ENCODE measurements at places on chromosomes 4 and X. TPM values are rescaled to one million over a fixed set of nuclear protein-coding genes. Genes with fewer than 3 reads are reported as not detected.
A peak's percentile ranks its signal among the peaks of the same experiment; 100 is the strongest.

The GLRA2 gene
- not detected for polyA plus RNA-seq

The P2RY8 gene
- polyA plus RNA-seq, result not detected

The TMEM47 gene
- polyA plus RNA-seq, result 16.2 TPM

The ARHGAP6 gene
- 0.83 TPM for polyA plus RNA-seq

The TMSB15C gene
- polyA plus RNA-seq, result 3.1 TPM

The AKAP4 gene
- polyA plus RNA-seq, result not detected

The MECP2 gene
- 7.7 TPM for polyA plus RNA-seq

The TFDP3 gene
- polyA plus RNA-seq, result not detected

The GC gene
- polyA plus RNA-seq, result not detected

The VSIG1 gene
- polyA plus RNA-seq, result 3.5 TPM

The AFP gene
- not detected for polyA plus RNA-seq

The FAAH2 gene
- 0.21 TPM for polyA plus RNA-seq

The ARR3 gene
- not detected for polyA plus RNA-seq

The MAGEA4 gene
- polyA plus RNA-seq, result not detected

The TMSB15B gene
- 14.5 TPM for polyA plus RNA-seq

The BANK1 gene
- polyA plus RNA-seq, result 0.32 TPM

DNA sequence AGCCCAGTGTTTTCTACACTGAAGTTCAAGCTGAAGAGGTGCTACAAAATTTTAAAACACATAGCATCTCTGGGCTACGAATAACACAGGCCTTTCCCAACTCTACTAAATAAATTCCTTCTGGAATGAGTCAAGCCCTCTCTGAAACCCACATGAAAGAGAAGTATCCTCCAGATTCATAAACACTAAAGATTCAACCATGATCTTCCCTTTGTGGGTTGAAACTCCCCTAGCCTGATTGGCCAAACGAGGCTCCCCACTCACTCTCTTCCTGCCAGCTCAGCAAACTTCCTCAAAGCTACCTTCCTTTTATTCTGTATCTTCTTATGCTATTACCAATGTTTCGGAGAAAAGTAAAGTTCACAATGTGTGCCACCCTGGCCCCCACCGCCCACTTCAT lies 95.4 kb downstream of the NKX6-1 start:
- DNase-seq, result no peak

GRCh38 chr4:41406113-41406516 lies 131.8 kb upstream of the LIMCH1 start:
- no peak for DNase-seq

- DNase-seq, result no peak
Measured at GRCh38 chr4:187000281-187000680, 276.6 kb upstream of the FAT1 start.

GRCh38 chr4:1640190-1640589 lies 43.9 kb downstream of the FAM53A start:
- no peak for DNase-seq

DNA sequence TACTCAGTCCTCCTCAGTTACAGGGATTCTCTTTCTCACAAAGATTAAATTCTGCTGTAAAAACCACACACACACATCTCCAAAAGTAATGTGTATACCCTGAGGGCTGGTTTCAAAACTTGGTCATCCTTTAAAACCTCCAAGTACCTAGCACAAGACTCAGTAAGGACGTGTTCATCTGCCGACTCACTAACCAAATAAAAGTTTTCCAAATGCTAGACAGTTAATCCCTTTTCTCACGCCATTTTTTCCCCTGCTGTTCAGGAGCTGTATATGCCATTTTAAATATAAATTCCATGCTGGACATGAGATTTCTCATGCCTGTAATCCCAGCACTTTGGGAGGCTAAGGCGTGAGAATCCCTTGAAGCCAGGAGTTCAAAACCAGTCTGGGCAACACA lies 3.9 kb upstream of the SAT1 start:
- DNase-seq, result peak; percentile 4

GRCh38 chr4:76607266-76607799 lies 172.3 kb downstream of the SHROOM3 start:
- no peak for DNase-seq

DNA sequence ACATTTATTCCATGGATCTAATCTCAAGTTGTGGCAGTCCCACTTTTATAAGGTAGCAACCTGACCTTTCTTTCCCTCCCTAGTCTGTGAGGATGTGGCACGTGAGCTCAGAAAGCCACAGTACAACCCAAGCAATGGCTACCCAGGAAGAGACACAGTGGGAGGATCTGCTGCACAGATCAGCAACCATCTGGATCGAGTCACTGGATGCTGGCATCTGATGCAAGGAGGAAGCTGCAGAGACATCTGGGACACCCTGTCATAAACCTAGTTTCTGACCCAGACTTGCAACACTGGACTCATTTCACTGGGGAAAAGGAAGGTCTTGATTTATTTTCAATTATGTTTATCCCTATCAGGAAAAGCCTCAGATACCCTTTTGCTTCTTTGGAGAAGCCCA lies 327.1 kb downstream of the PAPSS1 start:
- DNase-seq, result no peak

DNA sequence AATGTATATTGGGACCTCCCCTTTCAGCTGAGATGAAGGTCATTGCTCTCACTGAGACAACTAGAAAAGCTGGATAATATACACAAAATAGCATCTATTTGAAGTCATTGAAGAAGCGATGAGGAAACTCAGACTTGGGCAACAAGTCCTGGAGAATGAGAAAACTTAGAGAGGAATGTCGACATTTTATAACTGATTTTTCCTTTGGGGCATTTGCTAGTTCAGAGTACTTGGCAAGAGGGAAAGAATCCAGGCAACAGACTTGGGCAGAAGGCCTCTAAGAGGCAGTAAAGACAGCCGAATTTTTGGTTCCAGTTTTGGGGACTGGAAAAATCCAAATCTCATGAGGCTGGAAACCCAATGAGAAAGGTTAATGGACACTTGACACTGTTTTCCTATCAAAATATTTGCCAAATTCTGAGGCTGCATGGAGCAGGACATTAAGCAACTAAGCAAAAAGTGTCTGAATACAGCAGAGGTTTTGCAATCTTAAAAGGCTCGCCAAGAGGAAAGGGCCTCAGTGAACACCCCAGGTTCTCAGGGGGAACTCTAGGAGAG lies 21.0 kb upstream of the ANXA5 start:
- DNase-seq, result no peak

DNA sequence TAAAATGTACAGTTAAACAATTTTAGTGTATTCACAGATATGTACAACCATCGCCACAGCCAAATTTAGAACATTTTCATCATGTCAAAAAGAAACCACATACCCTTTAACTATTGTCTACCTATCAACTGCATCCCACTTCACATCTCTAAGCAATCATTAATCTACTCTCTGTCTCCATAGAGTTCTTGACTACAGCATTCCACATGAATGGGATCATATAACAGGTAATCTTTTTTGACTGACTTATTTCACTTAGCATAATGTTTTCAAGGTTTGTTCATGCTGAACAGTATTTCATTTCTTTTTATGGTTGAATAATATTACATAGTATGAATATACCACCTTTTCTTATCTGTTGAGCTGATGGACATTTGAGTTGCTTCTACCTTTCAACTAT lies 281.4 kb upstream of the EDA2R start:
- no peak for DNase-seq

GRCh38 chrX:69876221-69876620 lies 173.5 kb downstream of the AWAT2 start:
- DNase-seq, result no peak

DNA sequence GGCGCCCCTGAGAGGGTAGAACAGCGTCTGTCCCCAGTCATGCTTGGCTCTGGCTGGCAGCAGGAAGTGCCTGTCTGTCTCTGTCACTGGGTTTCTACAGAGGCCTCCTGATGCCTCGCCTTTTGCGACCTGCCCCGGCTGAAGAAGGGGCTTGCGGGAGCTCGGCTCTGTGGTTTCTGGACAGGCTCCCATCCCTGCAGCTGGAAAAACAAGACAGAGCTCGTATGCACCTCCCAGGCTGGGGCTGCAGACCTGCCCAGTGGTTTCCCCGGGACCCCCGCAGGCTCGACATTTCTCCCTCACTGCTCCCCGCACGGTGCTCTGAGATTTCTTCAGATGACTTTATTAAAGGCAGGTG lies 57.0 kb upstream of the SORCS2 start:
- DNase-seq, result peak; percentile 6

DNA sequence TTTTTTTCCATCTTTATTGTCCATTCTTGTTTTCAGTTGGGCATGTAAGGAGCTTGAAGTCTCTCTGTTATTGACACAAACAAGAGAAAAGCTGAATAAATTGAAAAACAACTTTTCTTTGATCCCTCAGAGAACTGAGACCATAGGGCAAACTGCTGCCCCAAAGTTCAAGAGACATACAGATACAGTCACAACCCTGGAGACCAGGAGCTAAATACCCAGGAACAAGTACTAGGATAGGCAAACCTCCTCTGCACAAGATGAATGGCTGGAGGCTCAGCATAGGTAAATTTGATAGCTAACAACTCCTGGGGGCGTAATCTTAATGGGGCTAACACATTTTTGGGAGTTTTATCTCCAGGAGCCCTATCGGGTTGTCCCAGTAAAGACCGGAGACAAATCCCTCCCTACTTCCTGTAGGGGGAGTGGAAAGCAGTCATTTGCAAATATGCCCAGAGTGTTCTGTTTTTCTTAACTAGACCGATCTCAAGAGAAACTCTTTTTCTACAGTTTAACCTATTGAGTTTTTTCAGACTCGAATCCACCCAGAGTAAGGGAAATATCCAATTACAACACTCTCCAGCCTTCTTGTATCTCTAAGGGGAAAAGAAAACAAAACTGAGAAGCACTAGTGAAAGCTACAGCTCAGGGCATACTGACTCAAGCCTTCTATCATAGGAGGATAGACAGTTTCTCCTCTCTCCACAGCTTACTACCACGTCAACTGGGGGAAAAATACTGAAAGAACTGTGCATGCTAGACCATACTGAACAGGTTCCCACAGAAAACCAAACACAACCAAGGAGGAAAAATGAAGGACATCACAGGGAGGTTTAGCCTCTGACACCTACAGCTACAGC lies 23.1 kb downstream of the MAGEA8 start:
- peak; percentile 1 for DNase-seq

DNA sequence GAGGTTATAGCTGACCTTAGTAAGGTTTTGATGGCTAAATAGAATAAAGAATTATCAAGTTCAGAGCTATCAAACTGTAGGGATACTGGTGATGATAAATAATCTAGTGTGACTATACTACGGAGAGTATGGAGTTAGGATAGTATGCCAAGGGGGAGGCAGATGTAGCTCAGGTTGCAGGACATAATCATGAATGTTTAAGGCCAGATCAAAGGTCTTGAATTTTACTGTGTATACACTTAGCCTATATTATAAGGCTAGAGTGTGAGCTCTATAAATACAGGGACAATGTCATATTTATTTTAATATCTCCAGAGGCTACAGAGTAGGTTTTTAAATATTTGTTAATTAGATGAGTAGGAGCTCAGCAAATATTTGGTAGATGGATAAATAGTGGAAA lies 131.1 kb upstream of the STIM2 start:
- no peak for DNase-seq

- DNase-seq, result no peak
Measured at GRCh38 chrX:156008915-156009314, 11.4 kb downstream of the IL9R start.

GRCh38 chrX:103828529-103828928 lies 3.5 kb downstream of the RAB9B start:
- no peak for DNase-seq

GRCh38 chr4:105067946-105068345 lies 78.7 kb upstream of the TET2 start:
- DNase-seq, result no peak

- peak; percentile 29 for DNase-seq
Measured at GRCh38 chrX:104195489-104196084, 29.3 kb downstream of the FAM199X start.

DNA sequence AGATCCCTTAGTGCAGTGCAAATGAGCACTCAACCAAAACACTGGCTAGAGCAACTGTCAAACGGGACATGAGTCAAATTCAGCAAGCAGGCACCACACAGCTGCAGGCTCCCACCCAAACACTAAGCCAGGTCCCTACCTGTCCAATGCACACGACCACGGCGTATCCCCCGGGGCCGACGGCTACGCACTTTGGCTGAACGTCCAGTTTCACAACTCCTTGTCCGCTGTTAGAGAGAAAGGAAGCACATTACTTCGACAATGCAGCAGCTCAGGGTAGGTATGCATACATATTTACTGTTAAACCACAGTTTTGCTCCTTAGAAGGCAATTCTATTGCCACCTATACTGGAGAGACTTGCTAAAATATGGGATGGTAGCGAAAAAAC lies 35.4 kb downstream of the WDR1 start:
- no peak for DNase-seq

GRCh38 chr4:64250488-64250887 lies 158.8 kb downstream of the TECRL start:
- no peak for DNase-seq

DNA sequence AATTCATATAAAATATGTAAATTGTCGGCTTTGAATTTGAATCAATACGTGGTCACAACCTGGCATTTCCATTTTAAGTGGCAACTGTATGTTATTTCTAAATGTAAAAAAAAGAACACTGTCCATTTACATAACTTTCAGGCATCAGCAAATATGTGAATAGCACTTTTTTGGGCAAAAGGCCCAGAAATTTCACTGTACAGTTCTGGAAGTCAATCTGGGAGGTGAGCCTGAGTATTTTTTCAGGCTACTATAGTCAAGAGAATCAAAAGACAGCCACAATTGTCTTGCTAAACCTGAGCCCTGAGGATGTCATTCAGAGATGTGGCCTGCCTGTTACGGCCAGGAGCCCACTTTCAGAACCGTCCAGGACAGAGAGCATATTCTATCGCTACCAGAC lies 543.9 kb upstream of the MAGEB2 start:
- no peak for DNase-seq

DNA sequence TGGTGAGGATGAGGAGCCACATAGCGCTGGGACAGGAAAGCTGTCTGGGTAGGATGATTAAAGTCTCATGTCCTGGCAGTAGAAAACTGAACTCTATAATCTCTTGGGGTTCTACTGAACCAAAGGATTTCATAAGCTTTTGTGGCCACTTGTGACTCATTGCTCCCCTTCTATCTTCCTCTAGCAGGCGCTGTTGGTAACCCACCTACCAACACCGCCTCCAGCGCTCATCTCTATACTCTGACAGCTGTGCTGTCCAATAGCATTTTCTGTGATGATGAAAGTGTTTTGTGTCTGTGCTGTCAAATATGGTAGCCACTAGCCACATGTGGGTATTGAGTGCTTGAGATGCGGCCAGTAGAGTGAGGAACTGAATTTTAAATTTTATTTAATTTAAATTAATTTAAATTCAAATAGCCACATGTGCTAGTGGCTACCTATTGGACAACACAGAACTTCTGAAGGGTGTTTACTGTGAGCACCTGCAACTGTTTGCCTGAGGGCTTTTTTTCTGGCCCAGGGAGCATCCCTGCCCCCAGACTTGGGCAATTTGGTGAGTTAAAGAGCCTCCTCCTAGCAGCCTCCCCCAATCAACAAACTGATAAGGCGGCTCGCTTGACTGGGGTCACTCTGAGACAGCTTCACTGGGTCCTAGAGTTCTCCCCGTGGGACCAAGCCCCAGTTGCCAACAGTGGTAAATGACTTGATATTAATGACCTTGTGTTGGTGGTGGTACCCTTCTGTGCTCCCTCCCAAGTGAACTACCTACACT lies 169.2 kb upstream of the ATP6AP2 start:
- DNase-seq, result no peak

GRCh38 chr4:11483046-11483445 lies 54.4 kb upstream of the HS3ST1 start:
- peak; percentile 15 for DNase-seq

GRCh38 chrX:49761481-49761880 lies 65.7 kb upstream of the PAGE1 start:
- DNase-seq, result peak; percentile 3

All from endothelial cell of umbilical vein (primary cell).